ENCODE measurements at places on chromosomes 4 and X.
A peak's percentile ranks its signal among the peaks of the same experiment; 100 is the strongest.

- DNase-seq = no peak
These were observed 744.6 kb upstream of the IGFBP7 start for GRCh38 chr4:57854748-57855147.

DNA sequence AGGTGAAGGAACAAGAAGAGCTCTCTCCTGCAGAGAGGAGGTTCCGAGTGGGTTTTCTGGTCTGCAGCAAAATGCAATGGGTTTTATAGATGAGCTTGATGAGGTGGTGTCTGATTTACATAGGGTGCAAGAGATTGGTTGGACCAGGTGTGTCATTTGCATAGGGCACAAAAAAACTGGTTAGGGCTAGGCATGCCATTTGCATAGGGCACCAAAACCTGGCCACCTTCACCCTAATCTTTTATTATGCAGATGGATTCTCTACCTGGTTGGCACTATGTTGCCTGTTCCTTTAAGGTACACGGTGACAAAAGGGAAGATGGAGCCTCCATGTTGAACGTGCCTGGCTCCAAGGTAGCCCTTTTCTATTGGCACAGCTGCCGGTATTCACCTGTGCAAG is 94.5 kb upstream of the PRKX start:
- DNase-seq = no peak

DNA sequence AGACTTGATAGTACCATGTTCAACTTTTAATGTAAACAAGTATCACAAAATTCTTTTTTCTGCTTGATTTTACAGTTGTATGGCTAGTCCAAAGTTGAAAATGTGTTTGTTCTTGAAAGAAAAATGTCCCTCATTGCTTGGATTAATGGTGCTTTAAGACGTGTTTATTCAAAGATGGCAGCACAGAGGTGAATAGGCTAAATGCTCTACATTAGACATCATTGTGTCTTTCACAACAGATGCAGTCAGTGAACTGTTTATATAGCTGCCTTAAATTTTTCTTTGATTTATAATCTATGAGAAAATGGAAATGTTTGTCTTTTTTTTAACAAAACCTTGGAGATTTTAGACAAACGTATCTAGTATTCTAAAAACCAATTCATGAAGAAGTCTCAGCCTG is 137.3 kb downstream of the BMPR1B start:
- no peak for DNase-seq

DNA sequence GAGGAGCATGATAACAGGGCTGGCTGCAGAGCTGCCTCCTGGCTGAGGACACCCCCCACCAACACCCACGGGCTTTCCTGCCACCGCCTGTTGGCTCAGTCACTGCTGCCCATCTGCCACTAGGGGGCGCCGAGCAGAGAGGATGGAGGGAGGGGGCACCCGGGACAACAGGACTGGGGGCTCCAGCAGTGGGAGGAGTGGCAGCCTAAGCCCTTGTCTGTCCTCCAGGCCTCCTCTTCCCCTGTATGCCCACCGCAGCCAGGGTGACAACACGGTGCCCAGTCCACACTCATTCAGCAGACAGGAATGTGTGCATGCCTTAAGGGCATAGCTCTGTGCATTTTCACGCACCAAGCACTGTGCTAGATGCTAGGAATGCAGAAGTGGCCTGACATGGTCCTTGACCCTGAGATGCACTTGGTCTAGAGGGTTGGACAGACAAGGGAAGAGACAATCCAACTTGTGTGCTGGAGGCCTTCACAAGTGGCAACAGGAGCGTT is 149.9 kb downstream of the AMMECR1 start:
- DNase-seq = peak; percentile 41

- no peak for DNase-seq
These were observed 223.0 kb upstream of the PSAPL1 start for GRCh38 chr4:7657545-7658297.

DNA sequence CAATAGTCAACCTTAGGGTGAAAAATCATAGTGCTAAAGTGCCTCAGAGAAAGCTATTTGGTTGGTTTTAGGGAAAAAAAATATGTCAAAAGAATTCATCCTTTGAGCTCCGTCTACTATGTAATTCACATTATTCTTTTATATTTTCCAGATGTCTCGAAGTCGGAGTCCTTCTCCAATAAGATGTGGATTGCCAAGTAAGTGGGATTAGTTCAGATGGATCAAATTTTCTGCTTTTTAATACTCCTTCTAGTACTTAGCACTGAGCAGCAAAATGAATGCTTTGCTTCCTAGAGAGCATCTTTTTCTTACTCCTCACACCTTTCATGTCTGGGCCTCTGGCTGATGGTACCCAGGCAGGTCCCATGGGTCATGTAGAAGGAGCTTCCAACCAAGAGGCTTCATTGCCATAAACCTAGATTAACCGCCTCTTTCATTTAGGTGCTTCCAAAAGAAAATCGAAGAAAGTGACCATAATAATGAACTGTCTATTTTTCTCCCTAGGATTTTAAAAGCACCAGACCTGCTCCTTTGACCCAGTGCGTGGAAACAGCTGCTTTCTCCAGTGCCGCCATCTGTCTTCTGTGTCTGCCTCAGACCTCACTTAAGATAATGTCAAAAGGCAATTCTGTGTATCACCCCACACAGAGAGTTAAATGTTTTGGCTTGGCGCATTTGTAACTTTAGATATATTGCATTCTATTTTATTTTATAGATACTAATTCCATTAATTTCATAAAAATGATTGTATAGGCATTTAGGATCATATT is 43.5 kb downstream of the SPATA18 start:
- no peak for DNase-seq

GRCh38 chr4:109699553-109700225 is 3.6 kb downstream of the CASP6 start:
- no peak for DNase-seq

All from activated CD4-positive, alpha-beta T cell treated with anti-CD3 and anti-CD28 coated beads, Interleukin-2, amount 50 U/mL, for 4 hours (primary cell).